ENCODE measurements at places on chromosomes 4 and X.
A peak's percentile ranks its signal among the peaks of the same experiment; 100 is the strongest.

GRCh38 chr4:152771741-152772533 lies 7.6 kb downstream of the TIGD4 start:
- DNase-seq: no peak

DNA sequence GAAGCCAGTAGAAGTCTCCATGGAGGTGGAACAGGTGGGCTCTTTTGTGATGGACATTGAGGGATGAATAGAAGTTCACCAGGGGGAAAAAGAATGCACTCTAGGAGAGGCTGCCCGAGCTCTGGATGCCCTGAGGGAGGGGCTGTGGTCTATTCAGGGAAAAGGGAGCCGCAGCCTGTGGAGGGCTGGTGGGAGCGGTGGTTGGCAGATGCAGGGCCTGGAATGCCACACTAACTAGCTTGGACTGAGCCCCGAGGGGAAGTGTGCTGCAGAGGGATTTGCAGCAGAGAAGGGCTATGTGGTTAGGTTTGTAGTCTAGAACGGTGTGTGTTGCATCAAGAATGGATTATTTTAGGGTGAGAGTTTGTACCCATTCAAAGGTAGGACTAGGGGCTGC lies 29.5 kb upstream of the PSAPL1 start:
- DNase-seq: no peak

GRCh38 chrX:133045986-133046385 lies 50.9 kb downstream of the USP26 start:
- no peak for DNase-seq

GRCh38 chr4:153997516-153997915 lies 208.6 kb upstream of the SFRP2 start:
- no peak for DNase-seq

DNA sequence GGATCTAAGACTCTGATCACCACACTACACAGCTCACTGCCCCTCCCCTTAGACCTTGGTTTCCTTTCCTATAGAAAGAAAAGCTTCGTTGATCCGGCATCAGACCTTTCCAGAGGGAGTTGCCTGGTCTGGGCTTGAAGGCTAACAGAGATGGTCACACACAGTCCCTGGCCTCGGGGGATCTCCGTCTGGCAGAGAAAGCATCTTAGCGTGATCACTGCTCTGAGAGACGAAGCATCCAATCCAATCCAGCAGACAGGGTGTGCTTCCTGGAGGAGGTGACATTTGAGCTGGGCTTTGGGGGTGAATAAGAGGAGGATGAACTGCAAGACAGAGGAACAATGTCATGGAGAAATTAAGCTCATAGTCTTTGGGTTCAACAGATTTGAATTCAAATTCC lies 49.5 kb downstream of the HTRA3 start:
- DNase-seq: no peak

DNA sequence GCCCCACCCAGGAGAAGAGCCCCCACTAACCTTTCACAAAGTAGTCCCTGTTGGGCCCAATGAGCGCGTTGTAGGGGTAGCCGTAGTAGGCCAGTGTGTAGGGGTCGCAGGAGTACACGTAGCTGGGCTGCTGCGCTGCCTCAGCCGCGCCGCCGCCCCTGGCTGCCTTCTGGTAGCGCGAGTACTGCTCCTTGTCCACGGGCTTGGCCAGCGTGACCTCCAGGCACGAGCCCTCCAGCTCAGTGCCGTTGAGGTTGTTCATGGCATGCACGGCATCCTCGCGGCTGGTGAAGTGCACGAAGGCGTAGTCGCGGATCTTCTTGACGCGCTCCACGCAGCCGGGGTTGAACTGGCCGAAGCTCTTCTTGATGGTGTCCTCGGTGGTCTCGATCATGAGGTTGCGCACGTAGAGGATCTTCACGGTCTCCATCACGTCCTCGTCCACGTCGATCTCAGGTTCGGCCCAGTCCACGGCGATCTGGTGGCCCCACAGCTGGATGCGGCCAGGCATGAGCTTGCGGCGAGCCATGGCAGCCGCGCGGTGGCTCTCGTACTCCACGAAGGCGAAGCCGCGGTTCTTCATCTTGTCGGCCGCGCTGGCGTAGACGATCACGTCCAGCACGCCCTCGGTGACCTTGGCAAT lies 102.7 kb downstream of the CHRNA9 start:
- DNase-seq: no peak

DNA sequence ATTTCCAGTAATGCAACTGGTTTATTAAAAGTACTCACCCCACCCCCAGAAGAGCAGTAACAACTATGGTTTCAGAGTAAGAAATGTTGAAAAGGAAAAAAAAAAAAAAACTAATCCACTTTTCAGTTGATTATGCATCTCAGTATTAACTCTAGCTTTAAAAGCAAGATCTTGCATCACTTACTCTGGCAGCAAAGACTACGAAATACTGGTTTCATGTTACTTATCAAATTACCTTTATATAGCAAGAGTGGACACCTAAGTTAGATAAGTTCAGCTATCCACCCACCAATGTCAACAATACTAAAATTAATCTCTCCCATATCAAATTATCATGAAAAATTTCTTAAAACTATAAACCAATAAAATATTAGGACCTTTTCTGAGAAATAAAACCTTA lies 105.0 kb downstream of the ABCB7 start:
- DNase-seq: no peak

DNA sequence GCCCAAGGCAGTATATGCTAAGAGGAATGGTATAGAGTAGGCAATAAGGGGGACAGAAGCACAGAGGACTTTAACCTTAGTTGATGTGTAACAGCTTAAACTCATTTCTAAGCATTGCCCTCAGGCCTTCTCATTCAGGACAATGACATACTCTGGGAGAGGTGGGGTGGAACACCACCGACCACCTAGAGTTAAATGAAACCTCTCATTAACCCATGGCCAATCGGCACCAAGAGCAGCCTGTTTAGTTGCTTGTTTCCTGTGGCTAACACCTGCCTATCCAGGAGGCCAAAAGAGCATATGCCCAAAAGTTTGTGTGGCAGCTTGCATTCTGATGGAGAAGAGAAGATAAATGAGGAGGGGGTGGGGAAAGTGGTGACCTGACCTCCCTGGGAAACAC lies 88.7 kb upstream of the PLAC1 start:
- no peak for DNase-seq

- no peak for DNase-seq
Measured at GRCh38 chr4:96316776-96317175, 476.9 kb downstream of the PDHA2 start.

DNA sequence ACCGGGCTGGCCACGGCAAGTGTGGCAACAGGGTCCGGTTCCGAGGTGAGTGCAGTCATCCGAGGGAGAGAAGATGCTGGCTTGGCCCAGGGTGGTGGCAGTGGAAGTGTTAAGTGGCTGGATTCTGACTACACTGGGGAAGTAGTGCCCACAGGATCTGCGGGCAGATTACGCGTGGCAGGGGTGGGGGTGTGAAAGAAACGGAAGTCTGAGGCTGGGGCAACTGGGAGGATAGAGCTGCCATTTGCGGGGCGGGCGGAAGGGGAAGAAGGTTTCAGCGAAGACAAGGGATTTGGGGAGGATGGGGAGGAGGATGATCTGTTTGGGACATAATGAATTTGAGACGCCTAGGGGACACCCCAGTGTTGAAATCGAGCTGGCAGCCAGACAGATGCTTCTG lies 5.3 kb downstream of the RS1 start:
- peak; percentile 49 for DNase-seq

GRCh38 chrX:139739138-139739537 lies 31.2 kb upstream of the MCF2 start:
- DNase-seq: peak; percentile 63

- peak; percentile 39 for DNase-seq
Measured at GRCh38 chr4:76208005-76208765, 5.4 kb downstream of the SCARB2 start.

GRCh38 chr4:165027762-165028402 lies 3.9 kb upstream of the TRIM60 start:
- DNase-seq: no peak

DNA sequence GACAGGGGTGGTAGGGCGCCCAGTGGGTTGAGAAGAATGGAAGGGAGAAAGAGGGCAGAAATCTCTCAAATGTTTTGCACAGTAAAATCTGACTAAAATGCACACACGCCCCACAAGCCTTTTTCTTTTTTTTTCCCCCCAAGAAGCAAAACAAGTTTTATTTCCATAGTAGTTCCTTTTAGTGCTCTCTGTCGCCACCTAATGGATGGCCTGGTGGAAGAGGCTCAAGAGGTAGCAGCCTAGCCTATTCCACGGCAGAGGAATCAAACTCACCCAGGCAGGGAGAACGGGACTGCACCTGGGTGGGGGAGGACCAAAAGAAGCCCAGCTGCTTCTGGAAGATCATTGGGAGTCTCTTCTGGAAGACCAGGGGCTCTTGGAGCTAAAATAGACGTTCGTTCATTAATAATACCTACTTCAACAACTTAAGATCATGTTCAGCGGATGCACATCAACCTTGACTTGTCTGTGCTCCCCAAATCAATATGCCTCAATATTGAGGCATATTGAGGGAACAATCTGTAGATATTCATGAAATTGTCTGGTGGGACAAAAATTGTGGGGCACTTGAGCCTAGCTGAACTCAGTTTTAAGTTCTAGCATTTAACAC lies 31.6 kb upstream of the IRAK1 start:
- DNase-seq: peak; percentile 49

- DNase-seq: no peak
Measured at GRCh38 chr4:181853881-181854511, 389.2 kb upstream of the TENM3 start.

DNA sequence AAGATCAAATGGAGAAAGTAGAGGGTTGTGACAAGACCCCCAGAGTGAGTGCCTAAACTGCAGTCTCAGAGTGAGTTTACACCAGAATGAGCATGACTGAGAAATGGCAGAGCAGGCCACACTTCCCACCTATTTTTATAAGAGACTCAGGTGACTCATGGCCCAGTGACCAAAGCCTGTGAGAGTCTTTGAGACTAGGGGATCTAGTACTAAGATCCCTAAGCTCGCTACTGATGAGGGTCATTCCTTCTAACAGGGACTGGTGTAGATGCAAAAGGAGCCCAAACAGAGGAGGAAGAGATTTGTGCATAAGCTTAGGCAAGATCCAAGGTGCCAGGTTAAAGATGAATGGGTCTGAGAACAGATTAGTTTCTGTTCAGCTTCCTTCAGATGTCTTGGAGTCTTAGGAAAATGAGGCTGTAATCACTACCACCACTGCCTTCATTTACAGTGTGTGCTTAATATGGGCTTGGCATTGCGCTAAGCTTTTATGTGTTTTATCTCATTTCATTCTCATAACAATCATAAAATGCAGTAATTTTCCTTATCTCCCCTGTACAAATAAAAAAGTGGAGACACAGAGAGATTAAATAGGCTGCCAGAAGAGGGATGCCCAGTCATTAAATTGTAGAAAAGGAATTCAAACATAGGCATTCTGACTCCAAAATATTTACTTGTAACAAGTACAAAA lies 62.8 kb downstream of the RWDD4 start:
- no peak for DNase-seq

- DNase-seq: no peak
Measured at GRCh38 chrX:50168241-50168687, 32.5 kb downstream of the AKAP4 start.

DNA sequence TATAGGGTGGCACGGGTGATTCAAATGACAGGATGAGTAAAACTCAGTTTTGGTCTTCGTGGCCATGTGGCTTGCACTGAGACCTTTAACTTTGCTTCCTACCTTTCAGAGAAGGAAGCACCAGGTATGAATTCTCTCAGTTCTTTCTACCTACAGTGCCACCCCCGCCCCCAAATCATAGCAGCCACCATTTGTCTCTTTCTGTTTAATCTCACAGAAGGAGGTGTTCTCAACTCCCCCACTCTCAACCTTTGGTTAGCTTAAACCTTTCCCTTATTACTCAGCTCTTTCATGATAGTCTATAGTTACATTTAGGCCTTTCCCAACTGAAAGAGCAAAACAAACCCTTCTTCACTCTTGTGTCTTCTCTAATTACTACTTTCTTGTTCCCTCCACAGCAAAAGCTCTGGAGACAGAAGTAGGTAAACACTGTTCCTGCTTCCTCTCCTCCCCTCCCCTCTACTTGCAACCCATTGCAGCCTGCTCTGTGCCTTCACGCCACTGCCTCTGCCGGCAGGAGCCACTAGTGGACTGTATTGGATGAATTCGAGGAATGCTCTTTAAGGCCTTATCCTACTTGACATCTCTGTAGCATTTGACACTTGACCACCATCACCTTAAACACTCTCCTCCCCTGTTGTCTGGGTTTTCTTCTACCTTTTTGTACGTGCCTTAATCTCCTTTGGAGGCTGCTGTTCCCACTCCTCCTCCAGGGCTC lies 123.7 kb downstream of the AFF1 start:
- DNase-seq: peak; percentile 12

- DNase-seq: no peak
Measured at GRCh38 chr4:86834901-86835300, 14.3 kb downstream of the SLC10A6 start.

GRCh38 chr4:114136069-114136468 lies 156.6 kb upstream of the ARSJ start:
- no peak for DNase-seq

GRCh38 chrX:22272613-22273012 lies at the start of gene CBLL2:
CBLL2 (plus strand) TSS chrX:22272913; CDS start chrX:22272992, 79 bp downstream.
- no peak for DNase-seq

GRCh38 chrX:109535578-109535977 lies 1.1 kb upstream of the NXT2 start:
- DNase-seq: no peak

DNA sequence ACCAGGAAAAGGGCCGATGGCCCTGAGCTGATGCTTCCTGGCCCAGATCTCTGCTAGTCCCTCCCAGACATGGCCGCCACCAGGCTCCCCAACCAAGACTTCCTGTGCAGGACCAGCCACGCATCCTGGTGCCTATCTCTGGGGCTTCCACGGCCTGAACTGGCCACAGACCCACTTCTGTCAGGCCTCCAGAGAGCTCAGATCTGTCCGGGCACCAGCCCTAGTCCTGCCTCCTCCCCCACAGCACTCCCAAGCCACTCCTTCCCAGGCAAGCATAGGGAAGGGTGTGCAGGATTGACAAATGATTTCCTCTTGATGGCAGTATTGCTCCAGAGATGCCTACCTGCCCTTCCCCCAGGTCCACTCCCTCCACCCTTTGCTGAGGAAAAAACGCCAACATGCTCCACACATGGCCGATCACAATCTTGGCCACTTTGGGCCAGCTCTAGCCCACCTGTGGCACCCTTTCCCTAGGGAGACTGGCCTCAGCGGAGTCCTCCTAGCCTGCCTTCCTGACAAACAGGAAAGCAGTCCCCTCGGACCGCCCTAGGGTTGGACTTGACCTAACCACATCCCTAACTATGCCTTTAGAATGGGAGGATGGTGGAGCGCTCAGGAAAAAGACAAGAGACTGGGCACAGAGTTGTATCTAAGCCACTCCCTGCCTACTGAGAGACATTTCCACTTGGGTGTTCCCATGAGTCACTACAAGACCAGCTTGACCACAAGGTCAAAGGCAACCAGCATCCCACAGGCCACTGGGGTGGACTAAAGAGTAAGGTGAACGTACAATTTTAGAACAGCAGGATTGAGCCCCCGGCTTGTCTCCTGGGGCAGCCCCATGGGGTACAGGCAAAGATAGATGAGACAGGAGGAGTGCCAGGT lies 277.5 kb upstream of the AGTR2 start:
- DNase-seq: peak; percentile 27

GRCh38 chr4:122710434-122711308 lies 21.8 kb upstream of the BBS12 start:
- DNase-seq: peak; percentile 28

- no peak for DNase-seq
Measured at GRCh38 chr4:53935780-53936179, 128.6 kb downstream of the CHIC2 start.

GRCh38 chrX:48937054-48937907 lies 18.5 kb upstream of the PIM2 start:
- peak; percentile 95 for DNase-seq

GRCh38 chr4:104502471-104502870 lies 7.8 kb upstream of the CXXC4 start:
- DNase-seq: no peak
